Amniotic epithelial cell (primary cell): ENCODE measurements at places on chromosomes 5 and 9.

- no peak for DNase-seq
Measured at GRCh38 chr9:17627641-17628040, 48.8 kb downstream of the SH3GL2 start.

GRCh38 chr9:38086496-38086895 lies 17.5 kb upstream of the SHB start:
- no peak for DNase-seq

GRCh38 chr9:116493183-116493860 lies 193.8 kb upstream of the TRIM32 start:
- no peak for DNase-seq

DNA sequence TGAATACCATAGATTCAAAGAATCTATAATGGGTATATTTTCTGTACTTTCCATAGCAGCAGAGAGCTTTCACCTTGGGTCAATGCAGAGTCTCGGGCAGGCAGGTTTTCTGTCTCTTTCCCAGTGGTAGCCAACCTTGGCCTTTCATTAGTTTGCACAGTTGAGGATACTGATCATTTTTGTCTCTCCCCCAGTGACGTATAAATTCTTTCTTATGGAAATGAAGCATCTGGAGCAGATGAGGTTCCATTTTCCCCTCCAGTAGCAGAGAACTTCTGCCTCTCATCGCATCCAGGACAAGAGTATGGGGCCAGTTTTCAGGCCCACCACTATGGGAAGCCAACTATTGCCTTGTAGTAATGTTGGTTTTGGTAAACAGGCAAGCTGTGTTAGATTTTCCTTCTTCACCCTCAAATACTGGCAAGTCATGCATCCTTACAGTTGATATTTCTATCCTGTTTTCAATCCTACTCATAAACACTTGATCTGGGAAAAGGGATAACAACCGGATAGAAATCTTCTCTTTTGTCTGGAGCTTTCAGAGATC lies 845.2 kb upstream of the CDH18 start:
- DNase-seq = no peak

- no peak for DNase-seq
Measured at GRCh38 chr5:76473661-76474060, 70.6 kb downstream of the IQGAP2 start.

- DNase-seq = no peak
Measured at GRCh38 chr5:178738520-178738919, 8.1 kb upstream of the ZNF354A start.

DNA sequence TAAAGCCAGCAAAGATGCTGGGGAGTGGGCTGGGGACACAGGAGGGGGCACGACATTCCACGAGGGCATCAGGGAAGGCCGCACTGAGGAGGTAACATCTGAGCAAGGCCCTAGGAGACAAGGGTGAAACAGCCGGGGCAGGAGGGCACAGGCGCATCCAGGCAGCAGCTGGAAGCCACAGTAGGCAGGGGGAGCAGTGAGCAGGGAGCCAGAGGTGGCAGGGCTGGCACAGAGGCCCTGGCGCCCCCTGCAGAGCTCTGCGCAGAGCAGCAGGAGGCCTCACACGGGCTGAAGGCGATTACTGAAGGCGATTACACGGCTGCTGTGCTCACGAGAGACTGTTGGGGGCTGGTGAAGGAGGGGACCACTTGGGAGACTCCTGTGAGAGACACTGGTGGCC lies 15.4 kb downstream of the LMAN2 start:
- no peak for DNase-seq

DNA sequence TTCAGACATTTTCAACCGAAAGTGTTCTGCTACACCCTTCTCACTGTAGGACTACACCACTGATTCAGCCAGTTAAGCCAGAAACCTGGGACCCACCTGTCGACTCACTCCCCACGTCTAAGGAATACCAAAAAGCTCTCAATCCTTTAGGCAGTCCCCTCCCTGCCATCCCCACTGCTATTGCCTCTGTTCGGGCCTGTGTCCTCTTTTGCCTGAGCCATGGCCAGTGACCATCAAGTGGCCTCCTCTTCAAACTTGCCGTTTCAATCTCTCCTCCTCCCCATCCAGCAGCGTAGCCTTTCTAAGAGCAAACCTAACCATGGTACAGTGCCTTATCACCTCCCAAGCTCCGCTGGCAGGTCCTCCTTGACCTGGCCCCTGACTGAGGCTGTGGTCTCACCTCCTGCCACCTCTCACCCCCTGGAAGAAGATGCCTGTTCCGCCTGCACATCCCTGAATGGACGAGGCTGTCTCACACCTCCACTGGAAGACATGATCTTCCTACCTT lies 64.1 kb downstream of the GALNT12 start:
- DNase-seq = no peak

- no peak for DNase-seq
Measured at GRCh38 chr9:110935829-110936228, 102.4 kb downstream of the LPAR1 start.

DNA sequence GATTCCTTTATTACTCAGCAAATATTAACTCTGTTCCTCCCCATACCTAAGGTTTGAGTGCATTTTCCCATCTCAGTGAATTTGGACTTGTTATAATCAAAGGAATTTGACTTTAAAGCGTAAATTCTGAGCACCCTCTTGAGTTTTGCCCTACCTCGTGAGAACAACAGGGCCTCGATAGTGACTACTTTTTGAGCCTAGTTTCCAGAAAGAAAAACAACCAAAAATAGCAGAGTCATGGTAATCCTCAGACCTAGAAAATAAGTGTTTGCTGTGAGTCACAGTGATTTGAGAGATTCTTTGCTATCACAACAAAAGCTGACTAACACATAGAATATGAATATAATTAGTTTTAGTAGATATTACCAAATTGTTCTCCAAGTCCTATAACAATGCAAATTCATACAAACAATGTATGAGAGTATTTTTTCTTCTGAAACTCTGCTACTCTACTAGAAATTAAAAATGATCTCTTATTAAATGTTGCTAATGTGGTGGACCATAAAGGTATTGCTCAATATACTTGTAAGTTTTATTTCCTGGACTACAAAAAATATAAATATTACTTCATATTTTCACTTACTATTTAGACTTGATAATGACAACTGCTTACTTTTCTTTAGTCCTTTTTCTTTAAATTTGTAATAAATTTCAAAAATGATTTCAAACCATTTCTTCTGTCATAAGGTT lies 759.7 kb downstream of the BRINP1 start:
- DNase-seq = peak; percentile 90

DNA sequence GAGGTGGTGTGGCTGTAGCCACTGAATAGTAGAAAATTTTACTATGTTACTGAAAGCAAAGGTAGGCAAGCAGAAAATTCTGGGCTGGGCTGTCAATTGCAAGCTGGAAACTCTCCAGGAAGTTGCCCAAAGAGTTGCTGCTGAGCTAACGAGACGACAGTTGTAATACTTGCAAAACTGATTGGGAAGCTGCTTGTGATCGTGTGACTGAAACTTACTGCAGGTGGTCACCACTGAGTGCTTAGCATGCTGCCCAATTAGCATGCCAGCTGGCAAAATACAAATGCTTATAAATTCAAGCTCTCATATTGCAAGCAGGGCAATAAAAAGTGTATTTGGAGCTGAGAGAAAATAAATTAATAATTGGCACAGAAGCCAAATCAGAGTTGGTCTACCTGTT lies 758.5 kb upstream of the EDIL3 start:
- no peak for DNase-seq

DNA sequence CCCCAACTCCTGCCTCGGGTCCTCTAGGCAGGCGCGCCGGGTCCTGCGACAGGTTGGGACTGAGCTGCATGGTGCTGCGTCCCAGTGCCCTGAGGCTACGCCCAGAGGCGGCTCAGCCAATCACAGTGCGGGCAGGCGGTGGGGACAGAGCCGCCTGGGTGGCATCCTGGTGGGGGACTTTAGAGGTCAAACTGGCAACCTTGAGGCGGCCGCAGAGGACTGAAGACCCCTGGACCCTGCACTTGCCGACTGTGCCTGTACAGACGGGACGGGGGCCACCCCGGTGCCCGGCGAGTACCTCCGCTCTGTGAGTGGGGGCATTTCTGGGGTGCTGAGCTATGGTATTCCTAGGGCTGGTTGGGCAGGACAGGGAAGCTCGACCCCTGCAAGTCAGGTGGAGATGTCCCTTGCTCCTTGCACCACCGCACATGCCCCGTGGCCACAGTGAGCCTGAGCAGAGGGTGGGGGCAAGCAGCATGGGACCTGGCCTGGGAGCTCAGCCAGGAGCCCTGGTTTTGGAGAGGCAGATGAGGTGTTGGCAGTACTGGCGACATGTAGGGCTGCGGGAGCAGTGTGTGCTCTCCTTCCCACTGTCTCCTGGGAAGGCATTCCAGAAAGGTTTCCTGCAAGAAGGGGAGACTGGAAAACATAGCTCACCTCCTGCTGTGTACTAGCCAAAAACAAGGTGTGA lies 45.5 kb downstream of the CTSL start:
- DNase-seq = no peak
